NCI-H82 (cell line): ENCODE measurements at places on chromosomes 6 and 20.
A peak's percentile ranks its signal among the peaks of the same experiment; 100 is the strongest.

- peak; percentile 77 for DNase-seq
Measured at GRCh38 chr20:33819456-33819855, 8.3 kb downstream of the CHMP4B start.

- no peak for DNase-seq
Measured at GRCh38 chr20:31708736-31709534, 13.7 kb downstream of the BCL2L1 start.

DNA sequence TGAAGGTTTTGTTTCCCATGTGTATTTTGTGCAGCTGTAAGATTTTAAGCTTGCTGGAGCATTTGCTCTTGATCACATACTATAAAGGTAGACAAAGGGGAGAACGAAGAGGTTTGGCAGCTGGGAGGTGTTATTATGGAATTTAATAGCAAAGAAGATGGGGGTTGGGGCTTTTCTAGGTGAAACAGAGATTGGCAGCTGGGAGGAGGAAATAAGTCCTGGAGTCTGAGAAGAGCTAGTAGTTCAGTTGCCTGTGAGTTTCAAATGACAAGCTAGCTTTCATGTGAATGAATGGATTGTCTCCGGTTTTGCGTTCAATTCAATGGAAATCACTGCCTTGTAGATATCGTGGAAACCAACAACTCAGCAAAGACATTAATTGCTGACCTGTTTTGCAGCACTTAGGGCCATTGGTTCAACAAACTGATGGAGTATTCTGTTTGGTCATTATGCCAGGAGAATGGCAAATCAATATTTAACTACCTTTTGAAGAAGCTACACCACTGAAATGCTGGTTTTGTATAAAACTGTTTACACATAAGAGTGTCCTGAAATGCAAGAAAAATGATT lies 38.1 kb upstream of the FLRT3 start:
- peak; percentile 67 for DNase-seq

GRCh38 chr6:6583836-6584235 lies 4.7 kb upstream of the LY86 start:
- DNase-seq = no peak

DNA sequence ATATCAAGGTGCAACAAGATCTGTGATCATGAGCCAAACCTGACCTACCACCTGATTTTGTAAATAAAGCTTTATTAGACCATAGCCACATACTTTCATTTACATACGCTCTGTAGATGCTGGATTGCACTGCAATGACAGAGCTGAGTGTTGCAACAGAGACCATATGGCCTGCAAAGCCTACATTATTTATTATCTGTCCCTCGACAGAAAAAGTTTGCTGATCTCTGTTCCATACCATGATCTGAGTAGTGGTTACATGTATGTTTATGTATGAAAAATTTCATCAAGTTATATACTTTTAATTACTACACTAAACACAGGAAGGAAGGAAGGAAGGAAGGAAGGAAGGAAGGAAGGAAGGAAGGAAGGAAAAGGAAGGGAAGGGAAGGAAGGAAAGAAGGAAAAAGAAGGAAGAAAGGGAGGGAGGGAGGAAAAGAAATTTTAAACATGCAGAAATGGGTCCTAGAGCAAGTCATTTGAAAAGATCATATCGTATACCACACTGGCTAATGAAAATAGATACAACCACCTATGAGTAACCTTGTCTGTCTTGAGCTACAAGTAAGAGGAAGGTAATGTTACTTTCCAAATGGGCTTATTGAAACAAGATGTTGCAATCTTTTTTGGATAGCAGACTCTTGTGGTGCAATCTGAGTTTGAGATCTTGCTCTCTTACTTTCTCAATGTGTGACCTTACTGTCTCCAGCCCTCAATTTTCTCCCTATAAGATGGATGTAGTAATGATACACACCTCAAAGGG lies 441.0 kb downstream of the KIF16B start:
- no peak for DNase-seq

DNA sequence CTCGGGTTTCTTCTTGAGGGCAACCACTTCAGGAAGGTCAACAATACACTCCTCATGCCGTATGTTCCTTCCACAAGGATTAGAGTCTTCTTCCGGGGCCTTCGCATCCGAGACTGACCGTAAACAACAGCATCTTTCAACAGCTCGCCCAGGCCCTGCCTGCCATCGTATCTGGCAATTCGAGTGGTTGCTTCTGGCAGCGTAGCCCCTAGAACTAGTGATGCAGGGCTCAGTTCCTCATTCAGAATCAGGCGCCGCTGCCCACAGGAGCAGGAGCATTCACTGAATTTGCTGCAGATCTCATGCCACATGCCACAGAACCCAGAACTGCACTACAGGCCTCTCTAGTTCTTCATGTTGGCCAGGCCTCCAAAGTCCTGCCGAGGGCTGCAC lies 59.0 kb upstream of the AFDN start:
- DNase-seq = no peak

- no peak for DNase-seq
Measured at GRCh38 chr6:84809455-84809854, 45.1 kb upstream of the TBX18 start.

GRCh38 chr6:69948479-69949114 lies 82.2 kb downstream of the COL19A1 start:
- DNase-seq = no peak

DNA sequence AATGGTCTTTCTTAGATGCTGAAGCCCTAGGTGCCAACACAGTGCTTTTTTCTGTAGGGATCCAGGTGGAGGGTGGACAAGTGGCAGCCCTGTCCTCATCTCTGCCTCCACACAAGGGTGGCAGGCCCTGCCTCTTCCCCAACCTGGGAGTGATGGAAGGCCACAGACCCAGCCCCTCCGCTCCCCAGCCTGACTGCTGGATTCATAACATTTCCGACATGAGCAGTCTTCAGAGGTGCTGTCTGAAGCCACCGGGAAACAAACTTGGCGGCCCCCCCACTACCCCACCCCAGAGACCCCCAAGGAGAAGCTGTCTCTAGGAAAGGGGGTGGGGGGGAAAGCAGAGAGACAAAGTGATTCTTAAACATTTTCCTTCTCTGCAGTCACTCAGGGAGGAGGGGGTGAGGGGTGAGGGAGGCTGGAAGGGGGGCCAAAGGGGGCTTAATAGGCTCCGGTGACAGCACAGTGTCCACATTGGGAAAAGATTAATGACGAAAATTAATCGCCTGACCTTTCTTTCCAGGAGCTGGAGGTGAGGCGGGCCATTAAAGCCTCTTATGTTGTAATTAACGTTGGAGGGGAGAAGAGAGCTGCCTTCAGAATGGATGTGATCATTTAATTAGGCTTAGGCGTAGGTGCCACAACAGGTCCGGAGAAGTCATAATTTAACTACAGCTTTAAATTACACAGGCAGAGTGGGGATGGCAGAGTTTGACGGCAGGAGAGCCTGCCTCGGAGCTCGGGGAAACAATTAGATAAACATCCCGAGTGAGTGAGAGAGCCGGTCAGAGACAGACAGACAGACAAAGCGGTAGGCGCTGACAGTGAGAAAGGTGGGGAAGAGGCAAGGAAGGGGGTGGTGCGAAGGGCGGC lies 76.8 kb upstream of the FOXP4 start:
- peak; percentile 99 for DNase-seq

- DNase-seq = no peak
Measured at GRCh38 chr20:50399917-50400704, 110.1 kb upstream of the PTPN1 start.

DNA sequence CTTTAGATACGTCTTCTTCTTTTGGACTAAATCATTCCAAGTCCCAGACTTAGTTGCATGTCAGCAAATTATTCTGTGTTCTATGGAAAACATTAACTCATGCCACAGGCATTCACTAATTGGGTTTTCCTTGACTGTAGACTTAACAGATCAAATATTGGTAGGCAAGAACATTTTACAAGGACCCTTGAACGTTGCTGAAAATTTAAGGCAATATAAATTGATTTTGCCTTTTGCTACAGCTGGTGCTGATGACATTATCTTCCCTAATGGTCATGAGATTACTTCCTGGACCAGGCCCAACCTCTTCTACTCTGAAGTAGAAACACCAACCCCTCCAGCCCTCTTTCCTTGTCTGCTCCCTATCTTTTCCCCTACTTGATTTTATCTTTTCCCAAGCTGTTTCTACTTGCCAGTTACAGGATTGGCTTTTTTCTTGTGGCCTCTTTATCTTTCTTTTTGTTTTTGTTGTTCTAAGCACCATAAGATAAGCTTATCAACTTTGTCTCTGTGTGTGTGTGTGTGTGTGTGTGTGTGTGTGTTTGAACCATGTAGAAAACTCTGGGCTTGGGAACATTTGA lies 514.0 kb upstream of the SOX4 start:
- no peak for DNase-seq
